OCI-M1 (cell line): ENCODE measurements at places on chromosomes 13 and 19.

GRCh38 chr13:105894697-105895096, 640.8 kb downstream of the EFNB2 start:
- no peak for DNase-seq

- no peak for DNase-seq
These were observed 786.2 kb downstream of the UQCRFS1 start for GRCh38 chr19:28426730-28427225.

DNA sequence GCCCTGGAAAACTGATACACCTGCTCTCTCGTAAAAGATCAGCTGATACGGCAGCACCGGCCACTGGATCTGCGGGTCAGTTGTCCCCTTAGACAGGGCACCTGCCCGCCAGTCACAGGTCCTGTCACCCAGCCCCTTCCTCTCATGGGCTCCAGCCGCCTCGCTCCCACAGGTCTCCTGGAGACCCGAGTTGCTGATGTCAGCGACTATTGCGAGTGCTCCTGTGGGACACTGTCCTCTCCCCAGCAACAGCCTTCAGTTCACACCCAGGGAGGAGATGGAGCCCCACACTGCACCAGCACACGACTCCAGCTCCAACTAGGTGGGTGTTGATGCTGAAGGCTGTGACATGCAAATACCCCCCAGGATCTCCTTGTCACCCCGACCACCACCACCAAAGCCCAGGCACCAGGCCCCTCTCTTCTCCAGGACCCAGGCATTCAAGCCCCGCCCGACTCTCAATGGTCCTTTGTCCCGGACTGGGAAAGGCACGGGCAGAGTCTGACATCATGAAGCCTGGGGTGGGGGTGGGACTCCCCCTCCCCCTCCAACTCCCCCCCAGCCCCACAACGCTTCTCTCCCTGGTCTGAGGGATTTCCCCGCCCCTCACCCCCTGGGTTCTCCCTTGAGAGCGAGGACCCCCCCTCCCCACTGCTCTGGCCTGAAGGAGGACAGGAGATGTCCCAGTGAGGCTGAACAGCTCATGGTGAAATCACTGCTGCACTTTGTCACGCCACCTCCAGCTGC, 1.4 kb upstream of the MAG start:
- DNase-seq: no peak

GRCh38 chr13:99386911-99387788, 80.0 kb upstream of the GPR183 start:
- peak; percentile 65 for DNase-seq

GRCh38 chr19:861756-862580, 2.5 kb downstream of the CFD start:
- DNase-seq: peak; percentile 87
